ENCODE measurements at places on chromosomes 12 and 14.

DNA sequence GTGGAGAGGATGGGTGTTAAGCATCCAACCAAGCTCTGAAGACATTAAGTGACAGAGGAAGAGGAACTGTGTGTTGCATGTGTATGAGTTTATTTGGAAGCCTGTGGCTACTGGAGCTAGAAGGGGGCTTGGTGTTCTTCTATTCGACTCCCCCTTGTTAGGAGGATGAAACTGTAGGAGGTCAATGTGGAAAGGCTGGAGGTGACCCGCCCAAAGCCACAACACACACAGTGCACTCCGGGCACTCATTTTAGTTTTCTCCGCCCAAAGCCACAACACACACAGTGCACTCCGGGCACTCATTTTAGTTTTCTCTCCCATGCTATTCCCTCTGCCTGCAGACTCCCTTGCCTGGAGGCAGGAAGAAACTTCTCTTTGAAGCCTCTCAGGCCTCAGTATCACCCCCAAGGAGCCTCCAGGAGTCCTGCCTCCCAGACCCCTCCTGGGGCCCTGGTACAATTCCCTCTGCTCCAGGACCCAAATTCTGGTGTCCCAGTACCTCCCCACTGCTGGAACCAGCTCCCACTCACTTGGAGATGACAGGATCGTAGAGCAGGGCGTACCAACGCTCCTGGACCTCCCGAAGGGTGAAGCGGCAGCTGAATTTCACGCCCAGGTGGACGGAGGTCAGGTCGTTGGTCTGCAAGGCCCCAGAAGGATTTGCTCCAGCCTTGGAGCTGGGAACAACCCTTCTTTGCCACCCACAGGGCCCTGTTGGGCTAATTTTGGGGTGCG is 3.8 kb downstream of the MCRS1 start:
- DNase-seq: no peak

DNA sequence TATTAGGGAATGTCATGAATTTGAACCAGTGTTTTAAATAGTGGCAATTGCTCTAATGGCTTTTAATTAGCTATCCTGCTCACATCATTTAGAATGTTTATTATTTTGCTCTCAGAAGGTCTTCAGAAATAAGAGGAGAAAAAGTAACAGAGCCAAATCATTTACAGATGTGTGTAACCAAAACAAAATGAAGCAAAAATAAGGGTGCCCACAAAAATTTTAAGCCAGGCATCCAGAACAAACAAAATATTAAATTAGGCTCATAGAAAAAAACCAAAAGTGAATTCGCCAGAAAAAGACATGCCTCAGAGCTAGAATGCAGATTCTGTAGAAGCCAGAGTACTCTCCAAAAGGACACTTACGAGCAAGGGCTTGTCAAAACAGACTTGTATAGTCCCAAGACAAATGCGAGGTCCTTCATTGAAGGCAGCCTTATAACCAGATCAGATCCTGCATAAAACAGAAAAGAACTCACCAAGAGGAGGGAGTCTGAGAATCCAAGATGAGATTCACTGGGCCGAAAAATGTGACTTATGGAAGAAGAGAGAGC is 20.2 kb upstream of the SERPINA1 start:
- DNase-seq: no peak

DNA sequence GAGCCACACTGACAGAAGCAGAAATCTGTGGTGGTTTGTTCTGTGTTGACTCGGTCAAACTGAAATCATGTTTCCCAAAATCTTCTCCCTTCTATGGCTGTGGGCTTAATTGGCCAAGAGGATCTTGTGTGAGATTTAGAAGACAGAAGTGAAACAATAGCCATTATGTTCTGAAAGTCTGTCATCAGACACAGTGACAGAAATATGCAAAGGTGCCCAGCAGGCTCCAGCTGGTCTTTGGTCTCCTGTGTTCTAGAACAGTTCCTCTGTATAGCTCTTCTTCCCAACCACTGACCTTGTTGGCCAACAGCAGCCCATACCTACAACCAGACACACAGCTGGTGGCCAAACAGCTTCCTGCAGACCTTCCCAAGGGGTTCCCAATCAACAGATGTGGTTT is 25.0 kb upstream of the COCH start:
- DNase-seq: no peak

DNA sequence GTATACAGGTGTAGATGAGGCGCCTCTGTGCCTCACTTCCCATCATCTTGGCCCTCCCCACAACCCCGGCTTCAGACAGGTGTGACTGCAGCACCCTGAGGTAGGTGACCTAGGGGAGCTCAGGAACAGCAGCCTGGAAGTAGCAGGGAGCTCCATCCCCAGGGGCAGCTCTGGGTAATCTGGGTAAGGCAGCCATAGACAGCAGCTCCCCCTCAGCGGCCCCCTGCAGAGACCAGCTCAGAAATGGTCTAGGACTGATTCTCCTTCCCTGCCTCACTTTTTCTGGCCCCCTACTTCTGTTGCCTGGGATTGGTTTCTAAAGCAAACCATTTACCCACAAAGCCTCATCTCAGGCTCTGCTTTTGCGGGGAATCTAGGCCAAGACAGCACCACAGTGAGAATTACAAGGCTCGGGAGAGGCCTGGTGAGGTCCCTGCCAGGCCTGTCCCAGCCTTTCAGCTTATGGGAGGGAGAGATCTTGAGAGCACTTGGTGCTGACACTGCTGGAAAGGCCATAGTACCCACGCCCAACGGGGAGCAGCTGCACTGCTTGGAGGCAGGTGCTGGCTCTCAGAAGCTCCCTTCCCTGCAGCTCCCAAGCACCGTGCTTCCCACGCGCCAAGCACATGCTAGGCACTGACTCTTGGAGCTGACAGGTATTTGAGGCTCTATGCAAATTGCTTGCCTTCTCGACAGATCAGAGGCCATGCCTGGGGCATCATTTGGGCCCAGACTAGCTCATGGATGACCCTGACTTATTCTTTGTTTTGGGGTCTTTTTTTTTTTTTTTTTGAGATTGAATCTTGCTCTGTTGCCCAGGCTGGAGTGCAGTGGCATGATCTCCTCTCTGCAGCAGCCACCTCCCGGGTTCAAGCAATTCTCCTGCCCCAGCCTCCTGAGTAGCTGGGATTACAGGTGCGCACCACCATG is 45.1 kb upstream of the TRAF3 start:
- DNase-seq: no peak

GRCh38 chr12:46590991-46591703 is 218.6 kb upstream of the SLC38A2 start:
- DNase-seq: no peak

DNA sequence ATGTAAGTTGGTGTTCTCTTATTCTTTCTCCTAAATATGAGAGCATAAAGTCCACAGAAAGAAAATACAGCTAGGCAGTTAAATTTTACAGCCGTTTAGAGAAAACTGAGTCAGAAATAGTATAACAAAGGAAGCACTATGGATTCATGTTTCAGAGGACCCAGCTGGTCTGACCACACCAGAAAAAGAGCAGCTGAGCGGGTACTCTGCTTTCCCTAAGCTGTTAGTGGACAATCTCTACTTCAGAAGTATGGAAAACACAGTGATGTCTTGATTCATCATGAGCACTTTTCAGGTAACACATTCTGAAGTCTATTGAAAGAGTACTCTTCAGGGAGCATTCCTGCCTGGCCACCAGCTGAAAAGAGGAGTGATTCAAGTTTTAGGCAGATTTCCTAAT is 12.4 kb downstream of the PPM1H start:
- DNase-seq: no peak

DNA sequence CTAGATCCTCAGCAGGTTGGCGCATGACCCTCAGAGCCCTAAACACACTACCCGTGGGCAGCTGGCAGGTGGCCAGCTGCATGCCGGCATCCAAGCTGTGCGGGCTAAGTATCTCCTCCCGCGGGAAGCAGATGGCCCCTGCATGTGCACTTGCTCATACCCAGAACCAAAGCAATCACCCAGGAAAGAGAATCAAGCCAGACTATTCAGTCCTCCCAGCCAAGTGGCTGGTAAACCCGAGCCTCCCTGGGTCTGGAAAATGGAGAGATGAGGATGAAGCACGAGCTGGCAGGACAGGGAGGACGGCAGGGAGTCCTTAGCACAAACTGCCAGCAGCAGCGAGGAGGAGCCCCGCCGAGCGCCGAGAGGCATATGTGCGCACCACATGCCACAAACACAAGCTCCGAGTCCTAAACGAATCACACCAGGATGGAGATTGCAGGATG is 139.7 kb downstream of the RIMBP2 start:
- no peak for DNase-seq

DNA sequence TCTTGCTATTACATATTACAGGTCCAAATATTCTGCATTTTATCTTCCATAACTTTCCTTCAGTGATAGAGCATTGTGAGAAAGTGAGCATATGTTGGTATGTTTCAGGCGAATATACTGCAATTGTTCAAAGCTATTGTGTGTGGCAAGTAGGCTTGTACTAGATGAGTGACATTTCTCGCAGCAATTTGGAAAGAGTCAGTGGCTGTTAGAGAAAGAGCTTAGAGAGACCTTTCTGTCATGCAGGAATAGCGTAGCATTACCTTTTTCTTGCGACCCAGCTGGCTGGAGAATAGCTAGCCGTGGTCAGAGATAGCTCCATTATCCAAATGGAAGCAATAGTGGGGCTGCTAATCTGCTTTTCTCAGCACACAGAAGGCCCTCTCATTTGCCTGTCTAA is 678.5 kb upstream of the FOXG1 start:
- DNase-seq: no peak

GRCh38 chr14:28678887-28679286 is 87.7 kb upstream of the FOXG1 start:
- no peak for DNase-seq

DNA sequence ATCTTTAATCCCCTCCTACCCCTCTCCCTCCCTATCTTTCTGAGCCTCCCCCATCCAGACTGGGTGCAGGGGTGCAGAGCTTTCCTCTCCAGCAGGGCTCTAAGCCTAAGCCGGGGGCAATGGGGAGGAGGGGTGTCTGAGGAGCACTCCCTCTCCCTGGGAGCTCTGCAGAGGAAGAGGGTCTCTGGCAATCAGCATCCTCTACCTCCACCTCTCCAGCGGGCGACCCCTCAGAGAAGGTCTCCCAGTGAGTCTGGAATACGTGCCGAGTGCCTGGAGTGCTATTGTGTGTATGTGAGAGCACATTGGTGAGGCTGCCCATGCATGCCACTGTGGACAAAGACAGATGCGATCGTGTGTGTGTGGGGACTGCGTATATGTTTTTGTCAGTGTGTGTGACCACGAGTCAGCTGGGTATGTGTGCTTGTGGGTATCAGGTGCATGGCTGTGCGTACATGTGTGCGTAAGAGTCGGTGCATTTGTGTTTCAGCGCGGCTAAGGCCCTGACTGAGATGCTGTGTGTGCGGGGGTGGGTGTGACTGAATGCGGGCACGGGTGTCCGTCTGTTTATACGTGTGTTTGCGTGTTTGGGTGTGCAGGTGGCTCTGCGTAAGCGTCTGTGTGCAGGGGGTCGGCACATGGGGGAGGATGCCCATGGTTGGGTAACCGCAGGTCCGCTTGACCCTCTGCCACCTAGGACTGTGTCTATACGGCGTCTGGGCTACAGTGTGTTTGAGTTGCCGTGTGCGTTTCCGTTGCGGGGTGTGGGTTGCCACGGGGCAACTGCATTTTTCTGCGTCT is 905 bp upstream of the DLK1 start:
- DNase-seq: no peak
